ENCODE measurements at places on chromosomes 5 and 9.

- no peak for DNase-seq
Observed at GRCh38 chr9:134189470-134190231, 25.3 kb upstream of the RNU6ATAC start.

GRCh38 chr5:135240781-135241360, 158.2 kb downstream of the MACROH2A1 start:
- no peak for DNase-seq

DNA sequence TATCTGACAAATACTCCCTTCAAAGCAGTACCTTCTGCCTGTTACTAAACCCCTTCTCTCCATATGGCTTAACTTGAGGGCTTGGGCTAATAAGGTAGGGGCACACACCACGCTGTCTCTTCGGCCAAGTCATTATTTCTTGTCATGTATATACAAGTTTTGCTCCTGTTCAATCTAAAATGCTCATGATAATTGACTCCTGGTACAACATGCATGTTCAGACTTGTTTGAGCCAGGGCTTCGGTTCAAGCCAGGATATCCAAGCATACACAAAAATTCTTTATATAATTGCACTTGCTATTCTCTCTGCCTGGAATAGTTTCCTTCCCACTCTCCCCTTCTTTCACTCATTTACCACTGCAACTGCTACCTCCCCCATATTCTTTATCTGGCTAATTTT, 756.0 kb upstream of the C9orf72 start:
- DNase-seq, result no peak

DNA sequence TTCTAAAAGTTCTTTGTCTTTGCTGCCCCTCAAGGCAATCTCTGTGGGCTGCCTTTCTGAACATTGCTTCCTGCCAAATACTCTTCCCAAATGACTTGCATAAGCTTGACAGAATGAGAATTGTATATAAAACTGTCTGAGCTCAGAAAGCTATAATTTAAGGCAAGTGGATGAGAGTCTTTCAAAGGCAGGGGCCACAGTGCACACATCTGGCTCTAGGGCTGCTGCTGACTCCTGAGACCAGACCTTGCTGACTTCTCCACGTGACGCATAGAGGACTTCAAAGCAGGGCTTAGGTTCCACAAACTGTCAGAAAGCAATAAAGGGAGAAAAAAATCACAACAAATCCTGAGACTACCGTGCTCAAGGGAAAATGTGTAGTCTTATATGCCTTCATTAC, 79.4 kb upstream of the DIRAS2 start:
- no peak for DNase-seq

- no peak for DNase-seq
Observed at GRCh38 chr5:103808464-103809106, 246.0 kb upstream of the NUDT12 start.

DNA sequence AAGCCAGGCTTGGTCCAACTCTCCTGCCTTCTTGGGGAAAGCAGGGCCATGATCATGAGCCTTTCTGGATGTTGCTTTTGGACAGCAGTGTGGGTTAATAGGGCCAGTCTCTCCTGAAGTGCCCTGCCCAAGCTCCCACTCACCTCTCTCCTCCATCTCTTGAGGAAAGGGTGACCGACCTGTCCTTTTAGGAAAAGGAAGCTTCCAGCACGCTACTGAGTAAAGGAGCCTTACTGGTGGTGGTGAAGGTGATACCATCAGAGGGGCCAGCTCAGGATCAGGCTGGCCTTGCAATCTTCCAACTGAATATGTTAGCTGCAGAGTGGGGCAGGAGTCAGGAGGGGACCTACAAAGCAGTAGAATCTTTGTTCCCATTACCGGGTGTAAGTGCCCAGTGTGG, 2.2 kb upstream of the RGS3 start:
- no peak for DNase-seq

- DNase-seq, result no peak
Observed at GRCh38 chr9:111877420-111877819, 19.2 kb upstream of the UGCG start.

- peak; percentile 73 for DNase-seq
Observed at GRCh38 chr9:134443174-134444037, 117.2 kb downstream of the RXRA start.

- DNase-seq, result no peak
Observed at GRCh38 chr9:130219661-130220096, 45.9 kb upstream of the HMCN2 start.

- no peak for DNase-seq
Observed at GRCh38 chr9:134538856-134539566, 102.6 kb upstream of the COL5A1 start.

- no peak for DNase-seq
Observed at GRCh38 chr5:149581931-149582768, 852 bp downstream of the ARHGEF37 start.

DNA sequence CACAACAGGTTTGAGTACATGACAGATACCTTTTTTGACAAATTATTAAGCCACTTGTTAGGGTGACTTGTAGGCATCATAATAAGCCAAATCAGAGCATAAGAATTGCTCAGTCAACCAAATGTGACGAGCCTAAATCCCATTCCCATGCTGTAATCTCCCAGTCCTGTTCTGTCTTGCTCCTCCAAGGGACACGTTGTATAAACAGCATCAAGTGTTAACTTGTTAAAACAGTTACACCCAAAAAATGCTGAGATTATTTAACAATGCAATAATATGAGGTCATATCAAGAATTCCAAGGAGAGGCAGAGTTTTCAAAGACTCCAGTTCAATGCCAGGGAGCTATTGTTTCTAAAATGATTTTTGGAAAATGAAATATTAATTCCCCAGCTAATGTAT, 76.2 kb downstream of the SH3TC2 start:
- no peak for DNase-seq

GRCh38 chr5:160601046-160601445, 179.4 kb downstream of the PTTG1 start:
- DNase-seq, result no peak

DNA sequence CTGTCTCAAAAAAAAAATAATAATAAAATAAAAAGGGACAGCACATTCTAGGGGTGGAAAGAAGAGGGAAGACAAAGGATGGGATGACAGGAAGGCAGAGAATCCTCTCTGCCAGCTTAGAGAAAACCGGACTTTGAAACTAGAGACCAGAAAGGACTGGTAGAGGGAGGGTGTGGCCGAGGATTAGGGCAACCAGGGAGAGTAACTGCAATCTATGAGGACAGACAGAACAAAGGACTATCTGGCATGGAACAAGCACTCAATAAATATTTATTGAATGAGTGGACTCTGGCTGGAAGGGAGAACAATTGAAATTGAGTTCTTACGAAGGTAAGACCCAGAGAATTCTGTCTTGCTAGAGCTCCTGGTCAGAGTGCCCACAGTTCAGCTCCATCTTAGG, 2.4 kb downstream of the GBA2 start:
- no peak for DNase-seq

- DNase-seq, result no peak
Observed at GRCh38 chr5:132673488-132673887, 301 bp upstream of the IL4 start.

GRCh38 chr9:133468374-133468773, 8.6 kb downstream of the CACFD1 start:
- DNase-seq, result no peak

DNA sequence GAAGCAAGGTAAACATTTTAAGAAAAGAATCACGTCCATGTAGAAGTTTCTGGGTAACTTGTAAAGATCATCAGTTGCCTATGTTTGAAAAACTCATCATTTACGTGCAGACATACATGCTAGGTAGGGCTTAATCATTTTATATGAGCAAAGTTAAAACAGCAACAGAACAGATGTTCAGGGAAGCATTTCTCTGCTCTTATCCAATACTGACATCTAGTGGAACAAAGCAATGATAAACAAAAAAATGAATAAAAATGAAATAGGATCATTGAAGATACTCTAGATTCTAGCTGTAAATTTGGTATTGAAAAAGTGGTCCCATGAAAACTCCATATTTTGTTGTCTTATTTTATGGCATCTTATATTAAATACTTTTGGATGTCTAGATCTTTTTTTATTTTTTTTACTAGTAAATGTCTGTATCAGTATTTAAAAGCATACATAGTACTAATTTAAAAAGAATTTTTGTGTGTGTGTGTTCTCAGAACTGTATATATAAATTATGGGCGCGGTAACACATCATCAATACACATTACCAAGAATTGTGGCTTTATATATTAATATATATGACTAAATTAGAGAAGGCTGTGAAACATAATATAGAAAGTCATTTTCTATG, 1050.2 kb downstream of the CDH12 start:
- DNase-seq, result no peak

DNA sequence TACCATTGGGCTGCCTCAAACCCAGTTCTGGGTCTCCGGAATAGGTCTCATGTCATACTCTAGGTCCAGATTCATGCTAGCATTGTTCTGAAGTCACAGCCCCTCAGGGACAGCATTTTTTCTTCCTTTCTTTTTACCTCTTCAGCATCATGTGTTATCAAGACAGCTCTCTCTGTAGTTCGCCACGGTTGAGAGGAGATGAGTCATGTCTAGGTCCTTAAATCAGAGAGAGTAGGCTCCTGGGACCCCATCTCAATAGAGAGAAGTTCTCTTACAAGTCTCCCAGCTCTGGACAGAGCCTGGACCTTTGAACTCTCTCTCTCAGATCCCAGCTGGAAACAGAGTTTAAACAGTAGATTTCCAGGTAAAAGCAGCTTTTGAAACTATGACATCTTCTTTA, 332.4 kb upstream of the CD180 start:
- DNase-seq, result no peak
